ENCODE measurements at places on chromosomes 2 and 18.

DNA sequence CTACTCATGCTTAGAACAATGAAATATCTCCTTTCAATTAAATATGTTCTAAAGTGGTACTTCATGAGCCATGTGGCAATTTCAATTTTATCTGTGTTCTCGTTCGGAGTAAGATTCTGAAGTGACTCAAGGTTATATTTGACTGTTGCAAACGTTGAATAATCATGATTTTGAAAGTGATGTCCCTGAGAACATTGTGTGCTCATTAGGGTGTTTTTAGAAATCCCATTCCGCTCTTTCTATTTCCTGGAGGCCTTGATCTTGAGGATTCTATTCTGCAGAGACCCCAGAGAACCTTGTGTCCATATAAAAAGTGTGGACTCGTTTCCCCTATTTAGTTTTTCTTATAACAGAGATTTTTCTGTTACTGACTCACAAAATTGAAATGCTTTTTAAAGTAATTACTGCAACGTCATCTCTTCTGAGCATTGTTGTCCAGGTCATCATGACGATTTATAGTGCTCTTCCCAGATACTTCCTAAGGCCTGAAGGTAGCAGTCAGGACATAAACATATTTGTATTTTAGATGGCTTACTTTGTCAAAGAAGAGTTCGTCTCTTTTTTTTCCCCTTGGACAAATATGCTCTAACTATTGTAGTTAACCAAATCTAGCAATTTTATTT, 27.2 kb downstream of the IL1R2 start:
- DNase-seq = peak; percentile 82

DNA sequence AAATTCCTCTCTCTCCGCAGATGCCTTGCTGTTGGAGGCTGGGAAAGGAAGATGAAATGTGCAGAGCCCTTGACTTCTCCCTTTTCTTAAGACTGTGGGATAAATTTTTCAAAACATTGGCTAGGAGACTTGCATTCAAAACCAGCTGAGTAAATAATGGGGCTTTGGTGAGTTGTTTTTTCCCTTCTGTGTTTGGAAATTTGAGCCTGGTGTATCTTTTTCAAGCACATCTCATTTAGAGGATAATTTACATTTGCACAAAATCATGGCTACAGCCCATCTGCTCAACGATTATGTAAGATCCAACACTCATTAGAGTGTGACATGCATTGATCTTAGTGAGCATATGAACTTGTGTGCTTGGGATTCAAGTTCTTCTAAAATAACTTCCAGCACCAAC, 112.1 kb upstream of the ATP8B1 start:
- no peak for DNase-seq

GRCh38 chr2:230906471-230907230, 18.4 kb downstream of the GPR55 start:
- no peak for DNase-seq

DNA sequence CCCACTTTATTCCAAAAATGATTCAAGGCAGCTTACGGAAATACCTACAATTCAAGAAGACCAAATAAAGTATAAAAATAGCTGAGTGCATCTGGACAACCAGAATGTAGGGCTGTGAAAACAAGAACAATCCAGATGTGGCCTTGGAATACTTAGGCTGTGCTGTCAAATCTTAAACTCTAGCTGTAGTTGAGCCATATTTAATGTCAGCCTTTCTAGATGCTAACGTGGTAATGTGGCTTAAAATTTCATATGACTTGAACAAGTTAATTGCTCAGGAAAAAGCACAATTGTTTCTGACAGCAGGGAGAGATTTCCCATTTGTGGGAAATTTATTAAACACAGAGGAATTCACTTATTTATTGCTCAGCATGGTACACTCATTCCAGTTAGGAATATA, 14.6 kb upstream of the NAPG start:
- DNase-seq = no peak

- DNase-seq = no peak
Observed at GRCh38 chr2:53252115-53252514, 515.5 kb upstream of the CHAC2 start.

DNA sequence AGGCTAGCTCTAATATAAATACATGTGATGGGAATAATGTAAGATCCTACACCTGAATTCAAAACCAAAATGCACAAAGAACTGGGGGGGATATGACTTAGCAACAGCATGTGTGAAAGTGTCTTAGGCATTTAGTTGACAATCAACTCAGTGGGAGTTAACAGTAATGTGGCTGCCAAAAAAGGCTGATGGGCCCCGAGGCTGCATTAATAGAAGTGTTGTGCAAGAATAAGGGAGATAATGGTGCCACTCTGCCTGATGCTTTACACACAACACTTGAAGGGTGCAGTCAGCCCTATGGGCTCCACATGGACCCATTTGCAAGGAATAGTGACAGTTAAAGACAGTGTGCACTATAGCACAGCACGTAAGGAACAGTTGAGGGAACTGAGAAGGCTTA, 649.4 kb upstream of the ZEB2 start:
- DNase-seq = no peak

- no peak for DNase-seq
Observed at GRCh38 chr2:200138391-200139124, 167.9 kb upstream of the SPATS2L start.

GRCh38 chr2:219638217-219638947, 11.0 kb downstream of the SLC4A3 start:
- DNase-seq = no peak

All from GM23248 (cell line).